Renal pelvis (tissue), 12 donors: ENCODE measurements at places on chromosomes 3 and 15. TPM values are rescaled to one million over a fixed set of nuclear protein-coding genes. Genes with fewer than 3 reads are reported as not detected.

DNA sequence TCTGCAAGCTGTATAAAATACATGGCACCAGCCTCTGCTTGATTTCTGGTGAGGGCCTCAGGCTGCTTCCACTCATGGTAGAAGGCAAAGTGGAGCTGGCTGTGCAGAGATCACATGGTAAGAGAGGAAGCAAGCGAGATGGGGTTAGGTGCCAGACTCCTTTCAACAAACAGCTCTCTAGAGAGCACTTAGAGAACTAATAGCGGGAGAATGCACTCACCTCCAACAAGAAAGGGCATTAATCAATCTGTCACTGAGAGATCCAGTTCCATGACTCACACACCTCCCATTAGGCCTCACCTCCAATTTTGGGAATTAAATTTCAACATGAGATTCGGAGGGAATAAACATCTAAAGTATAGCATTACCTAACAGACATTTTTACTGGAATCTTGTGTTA, 644.1 kb upstream of the ARRDC4 start:
- DNase-seq, result peak; percentile 10

GRCh38 chr15:67116742-67117141, 51.3 kb downstream of the SMAD3 start:
- no peak for DNase-seq

The ZFAND6 gene
- polyA plus RNA-seq, result 115 TPM

The XIRP1 gene
- 0.15 TPM for polyA plus RNA-seq

- no peak for DNase-seq
Measured at GRCh38 chr3:146279013-146279412, 28.1 kb upstream of the PLSCR4 start.

GRCh38 chr3:139285691-139286090, 58.1 kb upstream of the MRPS22 start:
- DNase-seq, result no peak

- DNase-seq, result no peak
Measured at GRCh38 chr3:89474333-89475130, 367.1 kb downstream of the EPHA3 start.

The ZIC4 gene
- not detected for polyA plus RNA-seq

DNA sequence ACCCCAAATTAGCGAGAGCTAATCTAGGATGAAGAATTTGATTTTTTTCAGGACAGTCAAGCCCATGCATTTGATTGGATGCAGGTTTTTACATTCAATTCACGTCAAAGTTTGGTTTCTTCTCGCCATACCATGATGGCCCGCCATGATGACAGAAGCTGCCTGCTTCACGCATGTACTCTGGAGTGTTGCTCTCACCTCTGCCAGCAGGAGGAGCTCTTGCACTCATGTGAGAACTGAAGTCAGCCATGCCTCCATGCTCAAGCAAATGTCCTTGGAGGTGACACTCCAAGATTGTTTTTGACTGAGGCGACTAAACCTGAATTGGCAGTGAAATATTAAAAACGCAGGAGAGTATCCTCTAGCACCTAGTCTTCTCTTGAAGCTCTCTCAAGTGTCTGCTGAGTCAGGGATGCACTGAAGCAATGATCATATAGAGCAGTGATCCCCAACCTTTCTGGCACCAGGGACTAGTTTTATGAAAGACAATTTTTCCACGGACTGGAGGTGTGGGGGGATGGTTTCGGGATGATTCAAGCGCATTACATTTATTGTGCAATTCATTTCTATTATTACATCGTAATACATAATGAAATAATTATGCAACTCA, 120.9 kb downstream of the SAMMSON start:
- no peak for DNase-seq

DNA sequence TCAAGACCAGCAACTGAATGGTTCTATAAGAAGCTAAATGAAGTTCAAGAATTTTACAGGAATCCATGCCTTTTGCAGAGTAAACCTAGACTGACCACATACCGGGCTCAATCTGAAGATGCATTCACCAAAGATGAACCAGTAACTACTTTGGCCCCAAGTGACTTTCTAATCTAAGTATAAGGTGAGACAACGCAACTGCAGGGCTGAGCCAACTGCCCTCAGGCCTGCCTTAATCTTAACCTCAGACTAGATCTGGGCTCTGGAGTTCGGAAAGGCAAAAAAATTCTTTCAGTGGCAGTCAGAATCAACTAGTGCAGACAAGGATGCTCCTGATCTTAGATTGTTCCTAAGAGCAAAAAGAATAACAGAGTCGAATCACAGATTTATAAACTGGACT, 48.3 kb downstream of the EXD1 start:
- DNase-seq, result no peak

The GPR27 gene
- 10.2 TPM for polyA plus RNA-seq

The STRIT1 gene
- polyA plus RNA-seq, result 1.5 TPM

DNA sequence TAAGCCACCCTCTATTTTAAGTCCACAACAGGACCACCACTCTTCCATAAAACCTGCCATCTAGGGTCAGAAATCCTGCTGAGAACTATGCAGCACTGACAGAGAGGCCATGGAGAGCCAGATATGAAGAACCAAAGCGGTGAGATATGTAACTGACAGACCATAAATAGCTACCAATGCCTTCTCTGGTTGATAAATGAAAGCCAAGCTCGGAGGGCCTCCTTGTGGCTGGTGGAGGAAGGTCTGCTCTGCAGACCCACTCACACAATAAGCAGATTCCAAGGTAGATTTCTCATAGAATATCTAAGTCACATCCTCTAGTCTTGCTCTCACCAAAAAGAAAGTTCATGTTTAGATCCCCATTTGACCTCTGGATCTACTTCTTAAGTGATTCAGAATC, 38.9 kb downstream of the RYK start:
- DNase-seq, result no peak

DNA sequence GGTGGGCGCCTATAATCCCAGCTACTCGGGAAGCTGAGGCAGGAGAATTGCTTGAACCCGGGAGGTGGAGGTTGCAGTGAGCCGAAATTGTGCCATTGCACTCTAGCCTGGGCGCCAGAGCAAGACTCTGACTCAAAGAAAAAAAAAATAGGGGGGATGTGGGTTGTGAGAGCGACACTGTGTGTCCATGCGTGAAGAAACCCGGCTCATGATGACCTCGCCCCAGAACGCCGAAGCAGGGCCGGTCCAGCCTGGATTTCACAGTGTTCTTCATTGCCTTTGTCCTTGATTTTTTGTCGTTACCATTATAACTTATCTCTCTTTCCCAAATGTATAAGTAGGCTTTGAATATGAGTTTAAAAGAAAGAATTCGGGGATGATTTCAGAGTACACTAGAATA, 128.7 kb downstream of the PGPEP1L start:
- no peak for DNase-seq

- no peak for DNase-seq
Measured at GRCh38 chr3:44506961-44507360, 29.5 kb upstream of the ZNF445 start.

DNA sequence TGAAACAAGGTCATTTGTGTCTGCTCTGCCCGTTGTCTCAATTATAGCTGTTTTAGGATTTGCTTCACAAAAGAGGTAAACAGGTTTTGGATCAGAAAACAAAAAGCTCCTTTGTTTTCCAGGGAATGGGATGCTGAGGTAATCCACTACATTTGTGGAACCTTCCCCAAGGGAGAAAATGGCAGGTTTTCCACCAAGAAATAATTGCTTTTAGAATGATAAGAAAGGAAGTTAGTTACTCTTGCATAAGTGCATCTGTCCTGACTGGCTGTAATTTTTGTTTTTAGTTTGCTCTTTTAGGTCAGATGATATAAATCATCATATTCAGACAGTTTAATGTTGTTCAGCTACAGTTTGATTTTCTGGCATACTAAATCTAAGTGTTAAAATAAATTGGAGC, 198.5 kb upstream of the COL8A1 start:
- DNase-seq, result peak; percentile 48

DNA sequence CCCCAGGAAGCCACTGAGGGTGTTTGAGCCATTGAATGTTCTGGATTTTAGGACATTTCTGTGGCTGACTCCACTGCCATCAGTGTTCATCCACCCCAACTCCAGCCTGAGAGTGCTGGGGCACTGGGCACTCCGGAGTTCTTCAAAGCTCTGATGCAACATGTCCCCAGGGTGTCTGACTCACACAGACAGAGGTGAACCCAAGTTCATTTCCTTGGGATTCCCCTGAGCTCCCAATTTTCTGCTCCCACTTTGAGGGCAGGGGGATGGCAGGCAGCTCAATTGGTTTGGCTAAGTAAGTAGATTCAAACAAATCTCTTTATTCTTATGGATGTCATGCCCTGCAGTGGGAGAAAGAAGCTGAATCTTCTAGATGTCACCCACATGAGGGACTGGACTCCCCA, 2.2 kb downstream of the STRA6 start:
- no peak for DNase-seq

The SLC22A14 gene
- polyA plus RNA-seq, result 0.36 TPM

GRCh38 chr15:80830677-80831076, 51.5 kb downstream of the CEMIP start:
- DNase-seq, result no peak

- no peak for DNase-seq
Measured at GRCh38 chr3:72273615-72274014, 488.7 kb upstream of the PROK2 start.

DNA sequence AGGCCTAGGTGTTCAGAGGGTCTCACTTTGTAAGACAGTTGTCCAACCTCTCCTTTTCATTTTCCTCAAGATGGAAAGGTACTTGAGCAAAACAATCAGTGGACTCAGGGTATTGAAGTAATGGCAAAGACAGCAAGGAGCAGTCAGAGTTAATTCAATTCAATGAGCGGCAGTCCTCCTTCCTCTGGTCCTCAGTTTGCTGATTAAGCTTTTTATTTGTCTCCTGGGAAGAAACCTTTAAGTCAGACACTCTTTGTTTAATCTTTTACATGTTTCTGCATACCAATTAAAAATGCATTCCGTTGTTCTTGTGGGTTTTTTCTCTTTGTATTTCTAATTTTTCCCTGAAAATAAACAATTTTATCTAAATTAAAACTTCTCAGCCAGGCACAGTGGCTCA, 18.9 kb upstream of the ALDH1L1 start:
- no peak for DNase-seq

DNA sequence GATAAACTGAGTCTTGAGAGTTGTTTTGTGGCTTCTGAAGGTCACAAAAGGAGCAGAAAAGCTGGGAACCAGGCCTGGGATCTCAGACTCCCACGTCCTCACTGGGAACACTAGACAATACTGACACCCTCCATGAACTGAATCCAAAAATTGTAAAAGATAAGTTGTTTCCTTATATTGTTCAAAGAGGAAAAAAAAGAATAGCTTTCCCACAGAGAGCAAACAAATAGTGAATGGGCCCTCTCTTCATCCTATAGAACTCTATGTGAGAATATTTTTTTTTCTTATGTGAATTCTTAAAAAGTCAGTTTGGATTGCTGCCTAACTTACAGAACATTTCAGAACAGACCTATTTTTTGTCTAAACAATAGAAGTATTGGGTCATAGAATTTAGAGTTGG, 203.5 kb downstream of the MECOM start:
- no peak for DNase-seq

DNA sequence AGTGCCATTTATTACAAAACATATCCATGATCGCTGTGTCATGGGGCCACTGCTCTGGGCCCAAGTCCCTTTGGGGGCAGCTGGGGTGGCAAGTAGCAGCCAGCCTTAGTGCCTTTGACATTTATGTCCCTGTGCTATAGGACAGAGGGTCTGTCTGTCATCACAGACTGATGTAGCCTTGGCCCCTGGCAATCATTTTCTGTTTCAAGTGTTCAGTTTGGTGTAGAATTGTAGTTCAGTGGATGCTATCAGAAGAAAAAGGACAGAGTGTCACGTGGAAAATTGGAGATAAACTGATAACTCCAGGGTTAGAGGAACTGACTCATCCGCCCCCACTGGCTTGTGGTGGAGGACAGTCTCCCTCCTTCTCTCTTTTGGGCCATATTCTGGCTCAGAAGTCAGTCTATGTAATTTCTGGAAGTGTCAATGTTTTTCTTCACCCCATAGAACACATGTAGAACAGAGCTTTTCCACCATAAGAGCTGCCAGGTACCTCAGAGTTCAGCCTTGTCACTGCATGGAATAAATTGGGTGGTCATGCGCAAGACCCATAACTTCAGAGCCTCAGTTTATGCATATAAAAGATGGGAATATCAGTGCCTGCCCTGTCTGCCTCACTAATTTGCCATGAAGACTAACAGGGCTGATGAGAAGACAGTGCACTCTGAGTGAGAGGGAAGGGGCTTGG, 4.5 kb upstream of the MRPS22 start:
- DNase-seq, result no peak

DNA sequence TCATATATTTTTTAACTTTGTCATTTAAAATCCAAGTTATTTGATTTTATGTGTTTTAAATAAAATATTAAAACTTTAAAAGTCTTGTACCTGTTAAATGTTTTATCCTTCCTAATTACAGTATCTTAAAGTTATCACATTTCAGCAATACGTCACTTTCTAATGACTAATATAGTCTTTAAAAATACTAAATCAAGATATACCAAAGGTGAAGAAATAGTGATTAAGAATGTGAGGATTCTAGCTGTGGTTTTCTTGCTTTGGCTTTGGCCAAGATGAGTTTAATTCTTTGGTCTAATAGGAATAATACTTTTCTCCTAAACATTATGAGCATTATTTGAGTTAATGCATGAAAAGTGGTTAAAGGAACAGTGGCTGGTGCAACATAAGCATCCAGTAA, 13.9 kb downstream of the SETD5 start:
- DNase-seq, result no peak

DNA sequence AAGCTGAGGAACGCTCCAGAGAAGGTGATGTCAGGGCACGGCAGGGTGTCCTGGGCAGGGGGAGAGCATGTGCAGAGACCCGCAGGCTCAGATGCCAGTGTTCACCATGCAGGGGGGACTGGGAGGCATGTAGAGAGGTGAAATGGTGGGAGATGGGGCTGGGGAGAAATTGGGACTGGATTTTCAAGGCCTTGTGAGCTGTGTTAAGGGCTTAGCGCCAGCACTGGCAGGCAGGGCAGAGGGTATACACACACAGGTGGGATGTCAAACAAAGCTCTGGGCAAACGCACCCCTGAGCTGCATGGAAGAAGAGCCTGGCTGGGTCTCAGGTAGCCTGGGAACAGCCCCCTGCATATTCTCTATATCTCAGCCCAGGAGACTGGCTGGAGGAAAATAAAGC, 282.7 kb downstream of the SHQ1 start:
- no peak for DNase-seq

DNA sequence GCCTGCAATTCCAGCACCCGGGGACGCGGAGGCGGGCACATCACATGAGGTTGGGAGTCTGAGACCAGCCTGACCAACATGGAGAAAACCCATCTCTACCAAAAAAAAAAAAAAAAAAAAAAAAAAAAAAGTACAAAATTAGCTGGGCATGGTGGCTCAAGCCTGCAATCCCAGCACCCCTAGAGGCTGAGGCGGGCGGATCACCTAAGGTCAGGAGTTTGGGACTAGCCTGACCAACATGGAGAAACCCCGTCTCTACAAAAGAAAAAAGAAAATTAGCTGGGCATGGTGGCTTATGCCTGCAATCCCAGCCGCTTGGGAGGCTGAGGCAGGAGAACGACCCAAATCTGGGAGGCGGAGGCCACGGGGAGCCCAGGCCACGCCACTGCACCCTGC, 7.5 kb upstream of the FAN1 start:
- DNase-seq, result no peak
